Dermis blood vessel endothelial cell (primary cell): ENCODE measurements at places on chromosomes 1 and 21. TPM values are rescaled to one million over a fixed set of nuclear protein-coding genes. Genes with fewer than 3 reads are reported as not detected.

Gene NGF
- total RNA-seq: 0.34 TPM in 1 of 2 replicates, not detected in the other

Gene TNFRSF8
- 0.33 and 0.34 TPM in 2 replicates for total RNA-seq

Gene ABCG1
- total RNA-seq: 81.6 and 111 TPM in 2 replicates

Gene CLEC20A
- 0.09 TPM in 1 of 2 replicates, not detected in the other for total RNA-seq

Gene CR2
- not detected in 2 replicates for total RNA-seq

Gene PROK1
- total RNA-seq: 0.09 TPM in 1 of 2 replicates, not detected in the other

Gene OR2G6
- not detected in 2 replicates for total RNA-seq

Gene LY9
- total RNA-seq: not detected in 2 replicates

Gene OR2L3
- not detected in 2 replicates for total RNA-seq
